Nephron progenitor cell (in vitro differentiated cells): ENCODE measurements at places on chromosomes 4 and X.

DNA sequence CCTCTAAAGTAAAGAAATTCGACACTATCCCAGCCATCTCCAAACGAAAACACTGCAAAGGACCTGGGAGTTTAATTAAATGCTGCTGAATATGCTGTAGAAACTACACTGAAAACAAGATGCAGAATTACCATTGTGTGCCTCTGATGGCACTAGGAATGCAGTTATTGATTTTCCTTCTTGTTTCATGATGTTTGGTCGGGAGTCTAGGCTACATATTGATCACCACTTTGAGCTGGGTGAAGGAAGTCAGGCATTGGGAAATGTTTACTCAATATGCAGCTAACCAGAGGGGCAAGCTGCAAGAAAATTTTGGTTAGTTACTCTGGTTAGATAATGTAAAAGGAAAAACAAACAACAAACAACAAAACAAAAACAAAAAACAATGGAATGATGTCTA lies 650.7 kb upstream of the GALNTL6 start:
- no peak for DNase-seq

DNA sequence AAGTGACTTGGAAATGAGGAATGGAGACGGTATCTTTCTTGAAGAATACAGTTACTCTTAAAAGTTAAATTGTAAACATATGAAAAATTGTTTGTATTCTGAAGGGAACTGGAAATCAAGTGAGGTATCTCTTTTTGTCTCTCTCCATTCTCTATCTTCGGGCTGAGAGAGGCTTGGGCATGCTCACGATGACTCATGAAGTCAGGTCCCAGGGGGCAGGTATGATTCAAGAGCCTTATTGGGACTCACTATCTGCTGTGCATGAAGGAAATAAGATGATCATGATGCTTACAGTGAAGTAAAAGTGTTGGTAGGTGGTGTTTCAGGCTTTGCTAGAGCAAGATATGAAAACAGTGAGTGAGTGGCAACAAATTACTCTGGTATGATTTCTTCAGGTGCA lies 200.4 kb upstream of the PITX2 start:
- no peak for DNase-seq

DNA sequence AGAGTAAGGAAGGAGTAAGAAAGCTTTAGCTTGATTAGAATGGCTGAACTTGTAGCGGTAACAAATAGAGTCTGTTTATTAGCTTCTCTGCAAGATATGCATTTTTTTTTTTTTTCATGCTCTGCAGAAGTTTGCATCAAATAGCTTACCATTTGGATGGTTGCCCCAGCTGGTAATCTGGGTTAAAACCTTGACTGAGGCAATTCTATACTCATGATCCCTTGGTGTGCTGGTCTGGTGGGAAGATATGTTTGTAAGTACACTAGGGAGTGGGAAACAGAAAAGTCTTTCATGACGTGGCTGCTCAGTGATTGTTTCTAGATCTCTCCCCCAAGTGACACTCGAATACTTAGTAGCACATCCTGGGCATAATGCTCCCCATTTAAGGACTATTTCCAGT lies 32.1 kb downstream of the SEPTIN11 start:
- DNase-seq, result no peak

- no peak for DNase-seq
These were observed 58.6 kb upstream of the P2RY10 start for GRCh38 chrX:78886550-78886949.

- DNase-seq, result no peak
These were observed 597.0 kb downstream of the PCDH18 start for GRCh38 chr4:136935305-136935704.

DNA sequence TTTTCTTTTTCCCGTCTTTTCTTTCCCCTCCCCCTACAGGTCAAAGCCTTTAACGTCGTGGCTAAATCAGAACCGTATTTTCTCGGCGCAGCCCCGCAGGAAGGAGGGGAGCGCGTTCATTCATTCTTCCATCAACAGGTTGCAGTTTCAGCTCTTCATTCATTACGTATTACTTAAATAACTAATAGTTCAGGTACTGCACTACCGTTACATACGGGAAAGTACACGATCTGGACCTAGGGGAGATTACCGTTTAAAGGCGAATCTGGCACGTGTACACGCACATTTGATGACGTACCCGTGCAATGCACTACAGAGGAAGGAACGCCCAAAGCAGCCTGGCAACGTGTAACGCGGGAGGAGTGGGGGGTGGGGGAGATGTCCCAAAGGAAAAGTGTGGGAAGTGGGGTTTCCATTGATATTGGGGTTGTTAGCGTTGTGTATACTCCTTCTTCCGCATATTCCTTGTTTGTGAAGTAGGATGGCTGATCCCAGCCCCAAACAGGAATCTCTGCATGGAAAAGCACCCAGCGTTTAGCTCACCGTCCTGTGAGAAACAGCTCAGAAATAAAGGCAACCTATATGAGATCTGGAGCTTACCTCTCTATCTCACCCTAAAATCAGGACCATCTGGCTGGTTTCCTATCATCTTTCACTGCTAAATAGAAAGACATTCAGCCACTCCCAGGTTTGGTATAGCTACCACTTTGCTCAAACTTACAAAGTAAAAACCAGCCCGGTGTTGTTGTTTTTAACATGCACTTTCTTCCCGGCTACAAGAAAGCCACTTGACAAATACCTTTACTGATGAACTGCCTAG lies 585 bp upstream of the SEC24D start:
- peak; percentile 46 for DNase-seq

DNA sequence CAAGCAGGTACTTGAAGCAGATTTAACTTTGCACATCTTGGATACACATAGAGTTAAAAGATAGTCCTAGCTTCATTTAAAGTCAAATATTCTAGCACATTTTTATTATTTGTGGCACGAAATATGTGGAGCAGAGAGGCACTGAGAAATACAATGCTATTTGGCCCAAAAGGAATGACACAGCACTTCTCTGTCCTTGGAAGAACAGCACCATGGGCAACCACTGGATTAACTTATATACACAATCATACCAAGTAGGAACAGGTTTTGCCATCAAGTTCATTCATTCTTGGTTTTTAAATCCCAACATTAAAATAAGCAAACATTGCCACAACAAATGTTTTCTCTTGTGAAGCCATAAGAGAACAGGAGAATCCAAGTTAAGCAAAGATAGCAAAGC lies 924 bp upstream of the ENAM start:
- DNase-seq, result no peak

DNA sequence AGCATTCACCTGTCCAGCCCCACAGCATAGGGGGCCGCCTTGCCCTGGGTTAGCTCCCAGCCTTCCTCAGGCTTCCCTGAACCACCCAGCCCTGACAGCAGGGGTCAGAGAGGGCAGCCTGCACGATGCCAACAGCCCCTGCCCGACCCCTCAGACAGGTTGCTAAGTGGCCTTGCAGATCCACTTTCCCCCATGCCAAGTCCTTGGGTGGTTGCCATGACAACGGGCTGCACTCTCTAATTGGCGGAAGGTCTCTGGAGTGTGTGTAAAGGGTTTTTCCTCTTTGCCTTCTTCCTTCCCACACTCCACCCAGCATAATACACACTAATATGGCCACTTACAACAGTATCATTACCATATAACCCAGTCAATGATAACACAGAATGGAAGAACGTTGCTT lies 99.6 kb upstream of the AFAP1 start:
- DNase-seq, result peak; percentile 69

DNA sequence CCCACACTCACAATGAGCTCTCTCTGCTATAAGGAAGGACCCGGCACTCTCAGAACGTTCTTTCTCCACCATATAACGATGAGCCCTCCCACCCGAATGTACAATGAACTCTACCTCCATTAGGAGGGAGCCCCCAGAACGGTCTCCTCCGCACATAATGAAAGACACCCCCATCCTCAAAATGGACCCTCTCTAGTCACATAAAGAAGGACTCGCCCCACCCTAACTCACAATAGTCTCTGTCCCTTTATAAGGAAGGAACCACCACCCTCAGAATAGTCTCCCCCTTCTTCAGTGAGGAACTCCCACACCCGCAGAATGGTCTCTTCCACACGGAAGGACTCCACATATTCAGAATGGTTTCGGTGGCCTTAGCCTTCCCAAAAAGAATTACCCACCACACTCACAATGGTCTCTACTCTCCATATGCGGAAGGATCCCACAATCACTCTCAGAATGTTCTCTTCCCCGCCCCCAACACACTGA lies 477 bp downstream of the SLC35A2 start:
- DNase-seq, result no peak

DNA sequence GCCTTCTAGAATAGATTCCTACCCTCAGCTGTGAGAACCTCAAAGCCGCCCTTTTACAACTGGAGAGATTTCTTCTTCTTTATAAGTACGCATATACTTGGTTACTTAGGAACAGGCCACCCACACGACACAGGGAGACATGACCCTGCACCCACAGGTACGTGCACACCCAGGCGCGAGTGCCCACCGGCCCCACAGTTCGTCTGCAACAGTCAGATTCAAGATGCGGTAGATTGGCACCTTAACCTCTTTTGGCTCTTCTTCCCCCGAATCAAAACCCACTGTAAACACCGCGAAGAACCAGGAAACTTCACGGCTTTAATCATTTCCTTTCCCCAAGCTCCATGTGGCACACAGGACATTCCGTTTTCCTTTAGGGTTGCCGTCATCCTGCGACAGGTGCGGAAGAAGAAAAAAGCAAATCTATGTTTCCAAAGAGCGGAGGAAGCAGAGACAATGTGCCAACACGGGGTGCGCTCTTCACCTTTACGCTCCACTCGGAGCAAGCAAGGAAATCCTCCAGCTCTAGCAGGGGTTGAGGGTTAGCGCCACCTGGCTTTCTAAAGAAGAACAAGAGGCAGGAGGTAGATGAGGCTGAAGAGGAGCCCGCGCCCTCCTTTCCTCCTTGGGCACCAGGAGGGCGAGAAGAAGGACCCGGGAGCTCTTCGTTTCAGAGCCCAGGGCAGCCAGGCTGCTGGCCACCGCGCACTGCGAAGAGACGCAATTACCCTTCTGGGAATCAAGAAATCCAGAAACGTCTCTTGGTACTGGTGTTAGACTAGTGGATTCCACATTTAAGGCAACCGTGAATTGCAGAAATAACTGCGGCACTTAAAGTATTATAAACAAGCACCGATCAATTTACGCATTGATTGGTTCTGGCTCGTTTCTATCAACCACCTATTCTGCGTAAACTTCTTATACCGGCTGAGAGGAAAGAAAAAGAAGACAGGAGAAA lies 35.7 kb downstream of the HAND2 start:
- peak; percentile 62 for DNase-seq

DNA sequence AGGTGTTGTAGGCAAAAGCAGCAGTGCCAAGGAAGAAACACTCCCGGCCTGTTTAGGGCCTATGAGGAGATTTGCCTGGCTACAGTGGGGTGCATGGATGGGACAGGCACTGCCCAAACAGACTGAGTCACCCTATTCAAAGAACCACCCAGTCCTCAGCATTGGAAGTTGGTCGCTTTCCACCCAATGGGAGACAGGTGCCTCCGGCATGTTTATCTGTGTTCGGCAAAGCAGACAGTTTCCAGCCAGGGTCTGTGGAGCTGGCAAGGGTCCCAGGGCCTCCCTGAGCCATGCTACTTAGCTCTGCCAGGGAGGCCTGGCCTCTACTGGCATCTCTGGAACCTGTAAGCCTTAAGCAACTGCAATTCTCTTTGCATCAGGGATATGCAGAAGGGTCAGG lies 165.1 kb upstream of the ATP6AP2 start:
- DNase-seq, result no peak

GRCh38 chr4:158993891-158994290 lies 109.0 kb upstream of the RAPGEF2 start:
- no peak for DNase-seq

- DNase-seq, result no peak
These were observed 53.1 kb downstream of the HOPX start for GRCh38 chr4:56627985-56628384.

- DNase-seq, result no peak
These were observed 92.7 kb downstream of the STIM2 start for GRCh38 chr4:26953366-26953765.

DNA sequence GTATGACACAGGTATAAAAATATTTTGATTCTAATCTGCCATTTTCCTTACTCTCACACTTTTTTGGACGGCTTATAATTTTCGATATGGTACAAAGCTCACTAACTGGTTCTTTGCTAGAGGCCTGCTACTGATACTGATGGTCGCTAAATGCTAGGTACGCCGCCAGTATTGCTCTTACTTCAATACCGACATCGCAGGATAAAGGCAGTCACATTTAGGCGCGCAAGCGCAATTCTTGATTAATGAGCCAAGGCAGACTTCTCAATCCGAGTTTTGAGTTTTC lies 557 bp upstream of the USP38 start:
- DNase-seq, result no peak

DNA sequence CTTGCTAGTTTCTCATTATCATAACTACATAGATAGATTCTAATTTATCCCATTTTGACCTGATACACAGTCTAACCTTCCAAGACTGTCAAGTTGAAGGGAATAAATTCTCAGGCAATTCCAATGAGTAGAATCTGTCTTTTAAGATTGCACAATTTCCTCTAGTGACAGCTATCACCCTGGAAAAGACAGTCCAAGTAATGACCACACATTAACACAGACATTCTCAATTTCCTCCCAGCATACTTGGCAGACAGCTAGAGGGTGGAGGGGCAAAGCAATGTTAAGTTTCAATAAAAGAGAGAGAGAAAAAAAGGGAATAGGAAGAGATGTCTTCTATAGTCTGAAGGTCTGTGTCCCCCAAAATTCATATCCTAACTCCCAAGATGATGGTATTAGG lies 234.7 kb downstream of the LDB2 start:
- no peak for DNase-seq

DNA sequence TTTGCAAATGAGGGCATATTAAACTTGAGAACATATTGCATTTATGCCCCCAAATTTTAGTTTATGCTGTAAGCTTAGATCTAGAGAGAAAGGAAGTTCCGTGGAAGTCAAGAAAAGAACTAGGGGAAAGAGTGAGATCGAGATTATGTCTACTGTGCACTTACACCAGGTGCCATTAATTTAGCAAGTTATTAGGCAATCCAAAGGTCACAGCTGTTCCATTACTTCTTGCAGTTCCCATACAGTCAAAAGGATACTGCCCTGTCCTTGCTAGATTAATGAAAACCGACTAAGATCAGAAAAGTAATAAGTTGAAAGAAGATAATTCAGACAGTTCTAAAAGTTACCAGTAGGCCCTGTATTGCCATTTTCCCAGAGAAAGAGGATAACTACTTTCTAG lies 49.3 kb upstream of the SLC7A11 start:
- no peak for DNase-seq
